ENCODE measurements at places on chromosomes 16 and 17. TPM values are rescaled to one million over a fixed set of nuclear protein-coding genes. Genes with fewer than 3 reads are reported as not detected.

- H3K27ac ChIP-seq = no peak overlapping the region
- peaks cover 30% of the 10 kb centered on the region for H3K4me1 ChIP-seq
- DNase-seq = no peak
- no peaks in the 10 kb centered on the region for H3K36me3 ChIP-seq
Observed at GRCh38 chr17:19945009-19945626, 32.5 kb downstream of the AKAP10 start.

Gene NPW
- 0.50 TPM for total RNA-seq

Gene BBS2
- total RNA-seq = 156 TPM

- no peaks in the 10 kb centered on the region for H3K27me3 ChIP-seq
- no peak overlapping the region for H3K4me3 ChIP-seq
- H3K4me1 ChIP-seq = no peaks in the 10 kb centered on the region
- DNase-seq = no peak
Observed at GRCh38 chr16:70270176-70270575, 18.4 kb upstream of the EXOSC6 start.

DNA sequence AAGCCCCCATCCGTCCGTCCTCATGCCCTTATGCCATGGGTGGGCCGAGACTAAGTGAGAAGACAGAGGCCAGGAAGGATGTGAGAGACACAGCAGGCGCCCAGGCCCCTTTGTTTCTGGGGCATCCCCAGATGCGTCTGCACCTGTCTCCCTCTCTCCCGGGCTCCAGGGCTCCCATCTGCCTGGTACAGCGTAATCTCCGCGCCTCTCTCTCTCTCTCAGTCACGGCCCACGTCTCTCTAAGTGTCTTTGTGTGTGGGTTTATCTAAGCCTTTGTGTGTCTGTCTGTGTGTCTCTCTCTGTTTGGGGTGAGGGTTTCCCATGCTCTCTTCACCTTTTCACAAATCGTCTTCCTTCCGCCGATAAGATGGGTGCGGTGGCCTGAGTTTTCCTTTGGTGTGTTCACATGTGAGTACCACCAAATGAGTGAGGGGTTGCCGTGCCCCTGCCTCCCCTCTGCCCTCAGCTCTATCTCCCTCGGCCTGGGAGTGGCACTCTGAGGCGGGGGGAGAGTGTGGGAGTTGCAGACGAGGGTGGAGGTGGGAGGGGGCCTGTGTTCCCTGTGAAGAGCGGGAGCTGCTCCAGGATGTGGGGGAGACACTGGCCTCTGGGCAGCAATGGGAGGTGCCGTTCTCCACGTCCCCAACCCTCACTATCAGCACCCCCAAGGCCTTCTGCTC, 25.8 kb upstream of the ABCC3 start:
- no peaks in the 10 kb centered on the region for H3K36me3 ChIP-seq
- no peak for DNase-seq
- H3K4me1 ChIP-seq = no peaks in the 10 kb centered on the region
- no peaks in the 10 kb centered on the region for H3K27me3 ChIP-seq
- H3K27ac ChIP-seq = no peak overlapping the region
- no peak overlapping the region for H3K4me3 ChIP-seq

Gene CTRB1
- total RNA-seq = 5.3 TPM

- H3K4me1 ChIP-seq = no peaks in the 10 kb centered on the region
- no peaks in the 10 kb centered on the region for H3K27me3 ChIP-seq
- H3K4me3 ChIP-seq = no peak overlapping the region
- no peaks in the 10 kb centered on the region for H3K36me3 ChIP-seq
- H3K27ac ChIP-seq = no peak overlapping the region
Observed at GRCh38 chr16:14650629-14651028, 17.9 kb downstream of the BFAR start.
